ENCODE measurements at places on chromosomes 2 and 18. TPM values are rescaled to one million over a fixed set of nuclear protein-coding genes. Genes with fewer than 3 reads are reported as not detected.

- DNase-seq: no peak
Measured at GRCh38 chr18:4007846-4008245, 447.3 kb downstream of the DLGAP1 start.

DNA sequence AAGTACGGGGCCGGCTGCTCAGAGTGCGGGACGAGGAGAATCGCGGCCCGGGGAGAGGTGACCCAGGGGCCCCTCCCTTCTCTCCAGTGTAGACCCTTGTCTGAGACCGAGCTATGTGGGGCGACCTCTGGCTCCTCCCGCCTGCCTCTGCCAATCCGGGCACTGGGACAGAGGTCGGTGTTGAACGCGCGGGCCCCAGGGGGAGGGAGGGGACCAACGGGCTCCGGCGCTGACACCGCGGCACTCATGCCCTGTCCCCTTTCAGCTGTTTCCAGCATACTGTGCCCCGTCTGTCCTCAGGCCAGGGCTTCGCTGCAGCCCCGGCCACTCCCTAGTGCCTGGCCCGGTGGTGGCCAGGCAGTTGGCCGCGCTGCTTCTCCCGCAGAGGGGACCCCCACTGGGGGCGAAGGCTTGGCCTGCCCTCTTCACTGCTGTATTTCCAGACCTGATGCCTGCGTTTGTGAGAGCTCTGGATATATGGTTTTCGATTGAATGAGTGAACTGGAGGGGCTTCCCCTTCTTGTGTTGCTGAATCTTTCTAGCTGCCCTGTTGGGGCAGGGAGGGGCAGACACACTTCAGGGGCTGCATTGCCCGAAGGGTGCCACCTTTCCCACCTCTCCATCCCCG, 809 bp downstream of the DBI start:
- no peak for DNase-seq

Gene CHRND
- not detected for total RNA-seq

Gene REG3G
- total RNA-seq: not detected

Gene KCNG3
- 0.06 TPM for total RNA-seq

- no peak for DNase-seq
Measured at GRCh38 chr2:27471961-27472360, 17.6 kb downstream of the IFT172 start.

DNA sequence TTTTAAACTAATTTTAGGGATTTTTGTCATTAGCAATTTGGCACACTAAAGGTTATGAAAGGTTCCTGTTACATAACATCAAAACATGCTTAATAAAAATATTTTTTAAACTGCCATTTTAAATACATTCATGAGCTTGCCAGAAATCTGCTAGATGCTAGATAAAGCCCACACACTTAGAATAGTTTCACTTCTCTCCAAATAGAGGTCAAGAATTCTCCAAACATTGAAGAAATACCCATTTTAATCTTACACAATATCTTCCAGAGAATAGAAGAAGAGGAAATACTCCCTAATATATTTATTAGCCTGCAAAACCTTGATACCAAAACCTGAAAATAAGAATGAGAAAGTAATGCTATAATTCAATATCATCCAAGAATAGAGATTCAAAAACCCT, 247.5 kb downstream of the PTH2R start:
- no peak for DNase-seq

Gene ABCG5
- not detected for total RNA-seq

Gene MOB1A
- 112 TPM for total RNA-seq

Gene RTKN
- total RNA-seq: 14.5 TPM

DNA sequence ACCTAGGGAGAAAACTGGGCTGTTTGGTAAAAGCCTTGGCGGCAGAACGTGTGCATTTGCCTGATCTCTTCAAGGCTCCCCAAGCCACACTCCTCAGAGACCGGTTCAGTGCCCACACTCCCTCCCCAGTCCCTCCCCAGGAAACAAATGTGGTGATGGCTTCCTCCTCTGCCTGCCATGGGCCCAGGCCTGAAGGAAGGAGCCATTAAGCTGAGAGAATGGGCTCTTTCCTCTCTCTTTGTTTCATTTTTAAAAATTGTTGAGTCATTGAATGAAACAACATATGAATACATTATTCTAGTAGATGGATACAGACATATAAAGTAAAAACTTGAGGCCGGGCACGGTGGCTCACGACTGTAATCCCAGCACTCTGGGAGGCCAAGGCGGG, 50.6 kb upstream of the YWHAQ start:
- DNase-seq: no peak

DNA sequence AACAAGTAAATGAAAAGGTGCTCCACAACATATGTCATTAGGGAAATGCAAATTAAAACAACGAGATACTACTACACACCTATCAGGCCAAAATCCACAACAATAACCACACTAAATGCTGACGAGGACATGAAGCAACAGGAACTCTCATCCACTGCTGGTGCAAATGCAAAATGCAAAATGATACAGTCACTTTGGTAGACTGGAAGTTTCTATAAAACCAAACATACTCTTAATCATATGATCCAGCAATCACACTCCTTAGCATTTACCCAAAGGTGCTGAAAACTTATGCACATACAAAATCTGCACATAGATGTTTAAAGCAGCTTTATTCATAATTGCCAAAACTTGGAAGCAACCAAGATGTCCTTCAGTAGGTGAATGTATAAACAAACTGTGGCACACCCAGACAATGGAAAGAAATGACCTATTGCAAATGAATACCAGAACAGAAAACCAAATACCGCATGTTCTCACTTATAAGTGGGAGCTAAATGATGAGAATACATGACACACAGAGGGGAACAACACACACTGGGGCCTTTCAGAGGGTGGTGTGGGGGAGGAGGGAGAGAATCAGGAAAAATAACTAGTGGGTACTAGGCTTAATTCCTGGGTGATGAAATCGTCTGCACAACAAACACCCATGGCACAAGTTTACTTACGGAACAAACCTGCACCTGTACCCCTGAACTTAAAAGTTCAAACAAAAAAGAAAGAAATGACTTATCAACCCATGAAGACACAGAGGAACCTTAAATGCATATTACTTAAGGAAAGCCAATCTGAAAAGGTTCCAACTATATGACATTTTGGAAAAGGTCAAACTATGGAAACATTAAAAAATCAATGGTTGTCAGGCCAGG, 80.4 kb downstream of the ASXL2 start:
- DNase-seq: no peak

GRCh38 chr18:50143886-50144285, 51.1 kb downstream of the MYO5B start:
- DNase-seq: no peak

DNA sequence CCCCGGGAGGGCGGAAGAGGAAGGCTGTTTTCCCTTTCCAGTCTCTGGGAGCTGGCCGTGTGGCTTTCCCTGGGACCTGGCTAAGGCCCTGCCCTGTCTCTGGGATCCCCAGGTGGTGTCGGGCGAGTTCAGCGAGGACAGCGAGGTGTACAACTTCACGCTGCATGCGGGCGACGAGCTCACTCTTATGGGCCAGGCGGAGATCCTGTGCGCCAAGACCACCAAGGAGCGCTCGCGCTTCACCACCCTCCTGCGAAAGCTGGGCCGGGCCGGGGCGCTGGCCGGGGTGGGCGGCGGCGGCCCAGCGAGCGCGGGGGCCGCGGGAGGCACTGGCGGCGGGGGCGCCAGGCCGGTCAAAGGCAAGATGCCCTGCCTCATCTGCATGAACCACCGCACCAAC, 11.2 kb downstream of the GAREM2 start:
- no peak for DNase-seq

GRCh38 chr18:3596637-3597384, 146.8 kb downstream of the TGIF1 start:
- DNase-seq: no peak

GRCh38 chr2:173741759-173742158, 223.4 kb downstream of the SP3 start:
- no peak for DNase-seq

Gene ATL2
- total RNA-seq: 48.5 TPM
